ENCODE measurements at places on chromosomes 6 and 20.

DNA sequence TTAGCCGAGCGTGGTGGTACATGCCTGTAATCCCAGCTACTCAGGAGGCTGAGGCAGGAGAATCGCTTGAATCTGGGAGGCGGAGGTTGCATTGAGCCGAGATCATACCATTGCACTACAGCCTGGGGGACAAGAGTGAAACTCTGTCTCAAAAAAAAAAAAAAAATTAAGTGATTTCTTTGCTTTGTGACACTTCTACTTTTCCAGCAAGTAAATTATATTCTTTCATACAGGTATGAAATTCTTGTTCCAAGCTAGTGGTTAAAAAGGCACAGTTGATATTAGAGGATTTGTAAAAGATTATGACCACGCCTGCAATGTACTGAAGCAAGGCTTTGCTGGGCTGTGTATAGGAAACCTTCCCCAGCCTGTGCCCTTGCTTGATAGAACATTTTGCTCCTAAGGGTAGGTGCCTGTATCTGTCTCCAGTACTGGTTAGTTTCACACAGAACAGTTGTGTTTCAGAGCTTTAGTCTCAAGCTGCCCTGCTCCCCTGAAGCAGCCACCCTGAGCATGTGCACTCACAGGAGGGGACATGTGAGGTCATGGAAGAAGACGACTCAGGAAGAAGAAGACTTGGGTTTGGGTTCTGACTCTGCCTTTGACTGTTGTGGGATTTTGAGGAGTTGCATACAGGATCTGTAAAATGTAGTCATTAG, 10.2 kb downstream of the PTPN1 start:
- peak; percentile 64 for DNase-seq

- DNase-seq: no peak
Observed at GRCh38 chr20:18754030-18754652, 59.4 kb upstream of the SCP2D1 start.

DNA sequence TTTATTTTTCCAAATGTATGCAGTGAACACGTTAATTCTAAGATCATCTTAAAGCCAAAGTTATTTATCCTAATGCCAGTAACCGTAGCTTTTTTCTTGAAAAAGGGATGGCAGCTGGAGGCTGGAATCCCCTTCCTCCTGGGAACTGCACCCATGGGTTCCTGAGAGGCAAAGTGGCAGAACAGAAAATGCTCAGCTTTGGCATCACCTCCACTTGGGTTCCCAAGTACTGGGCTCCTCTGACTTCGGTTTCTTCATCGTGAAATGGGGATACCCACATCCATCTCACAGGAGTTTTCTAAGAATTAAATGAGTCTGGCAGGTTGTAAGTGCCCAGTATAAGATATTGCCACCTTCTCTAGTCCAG, 6.2 kb upstream of the DDX43 start:
- no peak for DNase-seq

DNA sequence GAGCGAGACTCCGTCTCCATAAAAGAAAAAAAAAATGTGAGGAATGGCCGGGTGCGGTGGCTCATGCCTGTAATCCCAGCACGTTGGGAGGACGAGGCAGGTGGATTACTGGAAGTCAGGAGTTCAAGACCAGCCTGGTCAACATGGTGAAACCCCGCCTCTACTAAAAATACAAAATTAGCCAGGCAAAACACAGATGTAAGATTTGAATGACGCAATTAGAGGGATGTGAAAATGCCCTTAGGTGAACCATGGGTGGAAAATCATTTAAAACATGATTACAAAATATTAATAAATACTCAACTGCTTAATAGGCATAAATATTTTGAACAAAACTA, 20.9 kb downstream of the COL9A3 start:
- DNase-seq: no peak

DNA sequence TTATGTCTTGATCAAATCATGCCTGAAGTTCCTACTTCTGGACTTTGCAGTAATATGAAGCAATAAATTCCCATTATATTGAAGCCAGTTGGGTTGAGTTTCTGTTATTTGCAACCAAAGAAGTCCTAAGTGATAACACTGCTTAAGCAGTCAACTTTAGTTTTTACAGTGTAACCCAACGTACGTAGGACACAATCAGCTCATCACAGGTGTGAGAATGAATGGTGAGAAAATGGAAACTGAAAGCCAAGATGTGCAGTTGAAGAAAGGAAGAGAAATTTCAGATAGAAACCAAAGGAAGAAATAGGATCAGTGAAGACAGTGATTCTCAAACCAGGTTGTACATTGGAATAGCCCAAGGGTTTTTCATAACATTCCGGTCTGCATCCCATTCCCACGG, 211.4 kb upstream of the ZFP64 start:
- DNase-seq: no peak

- no peak for DNase-seq
Observed at GRCh38 chr20:40104959-40105358, 584.1 kb downstream of the MAFB start.

DNA sequence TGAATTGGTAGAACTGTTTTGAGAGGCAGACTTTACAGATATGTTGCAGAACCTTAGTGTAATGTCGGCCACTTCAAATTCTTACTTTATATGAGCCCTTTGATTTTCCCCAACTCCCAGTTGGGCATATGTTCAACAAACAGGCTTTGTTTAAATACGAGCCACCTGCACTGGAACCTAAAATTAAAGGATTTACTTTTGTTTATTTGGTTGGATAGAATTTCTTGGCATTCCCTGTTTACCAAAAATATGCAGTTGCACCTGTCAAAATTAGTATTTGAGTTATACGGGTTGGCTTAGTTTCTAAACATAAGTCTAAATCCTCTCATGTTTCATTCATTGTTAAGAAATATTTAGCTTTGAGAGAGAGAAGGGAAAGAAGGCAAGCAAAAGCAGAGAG, 2.4 kb upstream of the GLYATL3 start:
- DNase-seq: no peak
